MG63 (cell line): ENCODE measurements at places on chromosomes 4 and X. TPM values are rescaled to one million over a fixed set of nuclear protein-coding genes. Genes with fewer than 3 reads are reported as not detected.

- peak; percentile 17 for DNase-seq
Observed at GRCh38 chrX:115562480-115562847, 1.5 kb downstream of the PLS3 start.

- DNase-seq, result no peak
Observed at GRCh38 chr4:158490629-158491028, 31.1 kb upstream of the RXFP1 start.

- DNase-seq, result peak; percentile 54
Observed at GRCh38 chr4:41142376-41143310, 71.7 kb downstream of the APBB2 start.

- peak; percentile 5 for DNase-seq
Observed at GRCh38 chr4:85477534-85477933, 2.6 kb downstream of the ARHGAP24 start.

- DNase-seq, result no peak
Observed at GRCh38 chr4:98573791-98574190, 84.6 kb downstream of the TSPAN5 start.

DNA sequence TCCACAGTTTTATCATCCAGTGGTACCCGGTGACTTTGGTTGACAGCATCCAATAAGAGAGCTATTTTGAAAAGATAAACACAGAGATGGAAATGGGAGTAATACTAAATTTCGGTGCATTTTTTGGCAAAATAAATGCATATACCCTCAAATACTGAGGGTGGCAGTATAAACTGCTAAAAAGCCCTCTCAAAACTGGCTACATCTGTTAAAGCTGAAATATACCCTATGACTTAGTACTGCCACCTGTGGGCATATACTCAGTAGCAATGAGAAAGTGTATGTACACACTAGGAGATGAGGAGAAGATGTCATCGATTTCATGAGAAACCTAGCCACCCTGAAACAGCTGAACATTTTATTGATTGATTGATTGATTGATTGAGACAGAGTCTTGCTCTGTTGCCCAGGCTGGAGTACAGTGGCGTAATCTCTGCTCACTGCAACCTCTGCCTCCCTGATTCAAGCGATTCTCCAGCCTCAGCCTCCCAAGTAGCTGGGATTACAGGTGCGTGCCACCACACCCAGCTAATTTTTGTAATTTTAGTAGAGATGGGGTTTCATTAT lies 12.2 kb upstream of the TMEM128 start:
- no peak for DNase-seq

DNA sequence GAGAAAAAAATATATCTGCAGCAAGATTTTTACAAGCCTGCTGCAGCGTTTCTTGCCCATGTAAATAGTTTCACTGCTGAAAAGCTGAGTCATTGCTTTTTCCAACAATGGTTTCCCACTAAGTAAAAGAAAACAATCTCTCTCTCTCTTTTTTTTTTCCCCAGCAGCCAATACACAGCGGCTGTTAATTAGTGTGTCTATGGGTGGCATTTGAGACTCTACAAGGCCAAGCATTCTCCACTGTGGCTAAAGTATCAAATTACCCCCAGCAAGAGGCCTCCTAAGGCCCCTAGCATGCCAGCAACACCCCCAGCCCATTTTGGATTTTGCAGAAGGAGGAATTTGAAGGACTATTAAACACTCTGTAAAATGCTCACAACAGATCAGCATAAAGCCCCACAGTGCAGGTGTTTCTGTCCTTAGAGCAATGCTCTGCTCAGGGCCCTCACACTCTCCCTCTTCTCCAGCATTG lies 837.4 kb downstream of the TRIML1 start:
- no peak for DNase-seq

GRCh38 chr4:94516067-94516466 lies 64.3 kb downstream of the PDLIM5 start:
- no peak for DNase-seq

DNA sequence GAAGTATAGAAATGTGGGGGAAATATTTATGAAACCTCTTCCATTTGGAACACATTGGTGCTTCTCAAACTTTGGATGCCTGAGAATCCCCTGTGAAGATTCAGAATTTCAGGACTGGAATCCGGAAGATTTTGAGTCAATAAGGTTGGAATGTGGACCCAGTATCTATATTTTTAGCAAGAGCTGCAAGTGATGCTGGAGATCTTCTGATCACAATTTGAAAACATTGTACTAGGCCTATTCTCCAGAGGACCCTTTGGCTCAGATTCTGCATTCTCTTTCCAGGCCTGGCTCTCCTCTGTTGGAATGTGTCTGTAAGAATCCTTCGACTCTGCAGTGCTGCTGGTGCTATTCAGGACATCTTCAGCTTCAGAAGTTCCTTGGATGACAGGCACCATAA lies 2.4 kb upstream of the PKD2 start:
- no peak for DNase-seq

DNA sequence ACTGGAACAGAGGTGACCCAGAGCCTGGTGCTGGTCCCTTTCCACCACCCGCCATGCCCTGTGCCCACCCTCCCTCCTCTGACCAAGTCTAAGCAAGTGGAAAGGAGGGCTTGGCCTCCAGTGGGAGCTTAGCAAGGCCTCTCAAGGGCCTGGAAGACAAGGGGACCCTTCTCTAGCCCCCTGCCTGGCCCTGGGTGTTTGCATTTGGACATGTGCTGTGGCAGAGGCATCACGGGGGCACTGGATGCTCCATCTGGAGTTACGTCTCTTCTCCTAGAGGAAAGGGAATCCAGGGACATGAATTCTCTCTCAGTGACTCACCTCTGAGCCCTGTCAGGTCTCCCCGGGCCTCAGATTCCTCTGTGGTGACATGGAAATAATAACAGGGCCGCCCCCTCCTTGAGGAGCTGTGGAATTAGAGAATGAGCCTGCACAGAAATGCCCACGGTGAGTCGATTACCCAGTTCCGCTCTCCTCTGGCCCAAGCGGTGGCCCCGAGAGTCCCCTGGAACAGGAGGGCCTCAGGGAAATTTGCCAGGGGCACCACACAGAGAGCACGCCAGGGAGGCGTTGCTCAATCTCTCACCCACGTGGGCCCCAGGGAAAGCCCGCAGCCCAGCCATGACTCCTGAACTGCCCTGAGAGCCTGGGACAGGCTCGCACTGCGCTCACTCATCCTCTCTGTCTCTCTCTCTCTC lies 189.6 kb downstream of the BCOR start:
- peak; percentile 92 for DNase-seq

- DNase-seq, result no peak
Observed at GRCh38 chrX:47608130-47608810, 11.4 kb downstream of the SYN1 start.

- no peak for DNase-seq
Observed at GRCh38 chrX:149715468-149715867, 3.6 kb downstream of the MAGEA11 start.

DNA sequence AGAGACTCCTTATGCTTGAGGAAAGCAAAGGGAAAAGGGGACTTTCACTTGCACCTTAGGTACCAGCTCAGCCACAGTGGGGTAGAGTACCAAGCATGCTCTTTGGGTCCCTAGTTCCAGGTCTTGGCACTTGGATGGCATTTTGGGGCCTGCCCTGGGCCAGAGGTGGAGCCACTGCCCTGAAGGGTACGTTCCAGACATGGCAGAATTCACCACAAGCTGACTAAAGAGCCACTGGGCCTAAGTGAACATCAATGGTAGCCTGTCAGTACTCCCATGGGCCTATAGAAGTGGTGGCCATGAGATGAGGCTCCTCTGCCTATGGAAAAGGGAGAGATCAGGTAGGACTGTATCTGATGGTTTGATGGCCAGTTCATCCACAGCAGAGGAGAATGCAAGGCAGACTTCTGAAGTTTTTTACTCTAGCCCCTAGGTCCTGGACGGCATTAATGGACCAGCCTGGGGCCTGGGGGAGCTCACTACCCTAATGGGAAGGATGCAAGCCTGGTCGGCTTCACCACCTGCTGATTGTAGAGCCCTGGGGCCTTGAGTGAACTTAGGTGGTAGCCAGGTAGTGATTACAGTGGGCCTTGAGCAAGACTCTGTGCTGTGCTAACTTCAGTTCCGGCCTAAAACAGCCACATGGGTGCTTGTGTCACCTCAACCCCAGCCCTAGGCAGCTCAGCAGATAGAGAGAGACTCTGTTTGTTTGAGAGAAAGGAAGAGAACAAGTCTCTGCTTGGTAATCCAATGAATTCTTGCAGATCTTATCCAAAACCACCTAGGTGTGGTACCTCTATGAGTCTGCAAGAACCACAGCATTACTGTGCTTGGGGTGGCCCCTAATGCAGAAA lies 19.8 kb upstream of the HSFX4 start:
- no peak for DNase-seq

- DNase-seq, result no peak
Observed at GRCh38 chr4:12697970-12698369, 786.2 kb downstream of the RAB28 start.

GRCh38 chr4:61407642-61408618 lies 207.8 kb downstream of the ADGRL3 start:
- no peak for DNase-seq

- DNase-seq, result no peak
Observed at GRCh38 chrX:112774651-112775293, 65.9 kb downstream of the AMOT start.

- no peak for DNase-seq
Observed at GRCh38 chrX:13654116-13654515, 1.2 kb downstream of the TCEANC start.

DNA sequence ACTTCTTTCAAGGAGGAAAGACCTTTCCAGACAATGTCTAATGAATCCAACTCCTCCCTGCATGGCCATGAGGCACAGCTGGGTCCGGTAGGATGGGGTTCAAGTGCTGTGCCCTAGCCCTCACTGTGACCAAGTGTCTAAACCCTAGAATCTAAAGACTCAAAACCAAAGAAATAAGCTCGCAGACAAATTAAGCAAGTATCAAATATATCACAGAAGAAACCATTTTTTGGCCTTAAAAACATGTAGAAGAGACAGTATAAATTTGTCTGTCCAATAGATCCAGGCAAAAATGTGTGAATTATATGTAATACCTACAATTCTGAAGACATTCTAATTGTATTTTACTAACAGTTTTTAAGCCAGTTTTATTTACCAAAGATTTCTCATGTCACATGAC lies 56.4 kb upstream of the WDR17 start:
- no peak for DNase-seq

DNA sequence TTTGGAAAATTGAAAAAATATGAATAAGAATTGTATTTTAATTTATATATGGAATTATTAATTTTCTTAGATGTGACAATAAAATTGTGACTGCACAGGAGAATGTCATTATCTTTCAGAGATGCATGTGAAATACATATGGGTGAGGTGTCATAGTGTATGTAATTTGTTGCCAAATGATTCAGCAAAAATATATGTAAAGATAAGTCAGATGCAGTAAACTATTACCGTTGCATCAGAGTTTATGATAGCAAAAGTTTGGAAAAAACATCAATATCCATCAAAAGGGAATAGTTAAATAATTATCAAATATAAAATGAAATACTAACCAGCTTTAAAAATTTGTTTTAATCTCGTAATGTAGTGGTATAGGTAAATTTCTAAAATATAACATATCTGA lies 10.4 kb upstream of the SLC7A11 start:
- DNase-seq, result no peak

GRCh38 chr4:62912531-62912930 lies 1496.7 kb downstream of the TECRL start:
- DNase-seq, result no peak

NAT8L gene
- 2.0 and 4.3 TPM in 2 replicates for total RNA-seq

RASSF6 gene
- not detected in 2 replicates for total RNA-seq

CCDC160 gene
- not detected in 2 replicates for total RNA-seq

ATP2B3 gene
- 0.13 TPM in 1 of 2 replicates, not detected in the other for total RNA-seq

NDST3 gene
- total RNA-seq, result not detected in 2 replicates

TLR6 gene
- 0.82 TPM in 1 of 2 replicates, not detected in the other for total RNA-seq

TLR3 gene
- 7.4 and 7.7 TPM in 2 replicates for total RNA-seq

PRICKLE3 gene
- 1.2 and 8.3 TPM in 2 replicates for total RNA-seq

RAB40A gene
- not detected in 2 replicates for total RNA-seq

DUSP21 gene
- total RNA-seq, result not detected in 2 replicates

RBM46 gene
- total RNA-seq, result not detected in 2 replicates

ARAP2 gene
- total RNA-seq, result 1.3 and 1.9 TPM in 2 replicates
